ENCODE measurements at places on chromosomes 5 and 9.
A peak's percentile ranks its signal among the peaks of the same experiment; 100 is the strongest.

GRCh38 chr5:138874771-138875551, at the start of gene LRRTM2:
LRRTM2 (minus strand) TSS chr5:138875335; CDS start chr5:138874911, 424 bp downstream.
- DNase-seq: no peak

DNA sequence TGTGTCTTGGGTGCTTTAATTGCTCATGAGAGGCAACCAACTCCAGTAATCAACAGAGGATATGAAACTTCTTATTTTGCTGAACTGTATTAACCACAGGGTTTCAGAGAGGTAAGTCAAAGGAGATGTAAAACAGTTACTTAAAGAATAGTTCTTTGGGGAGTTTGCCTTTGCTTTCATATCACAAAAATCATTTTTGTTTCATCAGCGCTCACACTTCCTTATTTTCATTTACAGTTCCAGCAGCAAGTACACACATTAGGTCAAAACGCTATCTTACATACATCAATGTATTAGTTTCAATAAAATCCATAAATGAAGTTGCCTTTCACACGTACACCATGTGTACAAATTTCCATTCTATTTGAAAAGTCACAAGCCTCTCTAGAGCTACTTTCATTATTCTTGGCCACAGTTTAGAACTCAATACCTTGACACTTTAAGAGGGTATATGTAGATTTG, 50.1 kb downstream of the ST8SIA4 start:
- DNase-seq: no peak

- no peak for DNase-seq
Measured at GRCh38 chr5:2872676-2873075, 121.2 kb upstream of the IRX2 start.

DNA sequence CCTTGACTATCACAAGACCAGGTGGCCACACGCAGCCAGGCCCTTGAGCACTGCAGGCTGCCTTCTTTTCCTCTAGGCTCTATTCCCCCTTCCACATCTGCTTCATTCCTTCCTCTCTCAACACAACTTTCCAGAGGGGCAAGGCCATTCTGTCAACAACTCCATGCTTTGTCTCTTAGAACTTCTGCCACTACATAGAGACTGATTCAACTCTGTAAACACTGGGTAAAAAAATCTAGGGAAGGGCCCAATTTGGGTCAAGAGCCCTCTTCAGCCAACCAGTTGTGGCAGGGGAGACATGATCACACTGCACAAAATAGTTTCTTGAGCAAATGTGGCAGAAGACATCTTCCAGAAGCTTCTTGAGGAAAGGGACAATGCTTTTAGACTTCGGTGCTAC, 55.6 kb downstream of the ATPSCKMT start:
- DNase-seq: no peak

DNA sequence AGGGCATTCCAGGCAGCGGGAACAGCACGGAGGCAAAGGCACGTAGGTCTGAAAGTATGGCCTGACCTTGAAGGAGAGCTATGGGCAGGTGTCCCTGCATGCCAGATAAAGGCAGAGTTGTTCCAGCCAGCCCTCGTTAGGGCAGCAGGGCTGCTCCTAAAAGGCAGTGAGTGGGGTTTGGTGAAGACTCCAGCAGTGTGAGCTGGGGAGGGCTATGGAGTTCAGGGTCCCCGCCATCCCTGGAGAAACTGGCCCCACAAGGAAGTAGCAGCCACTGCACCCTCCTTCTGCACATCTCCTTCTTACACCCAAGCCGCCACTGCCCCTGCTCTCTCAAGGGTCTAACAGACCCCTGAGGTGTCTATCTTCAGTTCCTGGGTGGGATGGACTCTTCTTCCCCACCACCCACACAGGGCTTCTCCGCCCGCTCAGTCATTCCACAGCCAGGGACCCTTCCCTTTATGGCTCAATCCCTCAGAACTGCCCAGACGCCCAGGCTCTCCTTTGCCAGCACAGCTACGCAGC, 1.4 kb downstream of the AKNA start:
- DNase-seq: no peak

DNA sequence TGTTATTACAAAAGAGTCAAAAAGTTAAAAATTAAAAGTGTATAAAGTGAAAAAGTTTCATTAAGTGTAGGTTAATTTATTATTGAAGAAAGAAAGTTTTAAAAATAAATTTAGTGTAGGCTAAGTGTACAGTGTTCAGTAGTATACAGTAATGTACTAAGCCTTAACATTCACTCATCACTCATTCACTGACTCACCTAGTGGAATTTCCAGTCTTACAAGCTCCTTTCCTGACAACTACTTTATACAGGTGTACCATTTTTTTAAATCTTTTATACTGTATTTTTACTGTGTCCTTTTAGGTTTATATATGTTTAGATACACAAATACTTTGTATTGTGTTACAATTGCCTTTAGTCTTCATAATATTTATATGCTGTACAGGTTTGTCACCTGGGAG, 530.2 kb upstream of the FAM174A start:
- no peak for DNase-seq

- DNase-seq: no peak
Measured at GRCh38 chr5:177967221-177967887, 28.7 kb downstream of the PROP1 start.

DNA sequence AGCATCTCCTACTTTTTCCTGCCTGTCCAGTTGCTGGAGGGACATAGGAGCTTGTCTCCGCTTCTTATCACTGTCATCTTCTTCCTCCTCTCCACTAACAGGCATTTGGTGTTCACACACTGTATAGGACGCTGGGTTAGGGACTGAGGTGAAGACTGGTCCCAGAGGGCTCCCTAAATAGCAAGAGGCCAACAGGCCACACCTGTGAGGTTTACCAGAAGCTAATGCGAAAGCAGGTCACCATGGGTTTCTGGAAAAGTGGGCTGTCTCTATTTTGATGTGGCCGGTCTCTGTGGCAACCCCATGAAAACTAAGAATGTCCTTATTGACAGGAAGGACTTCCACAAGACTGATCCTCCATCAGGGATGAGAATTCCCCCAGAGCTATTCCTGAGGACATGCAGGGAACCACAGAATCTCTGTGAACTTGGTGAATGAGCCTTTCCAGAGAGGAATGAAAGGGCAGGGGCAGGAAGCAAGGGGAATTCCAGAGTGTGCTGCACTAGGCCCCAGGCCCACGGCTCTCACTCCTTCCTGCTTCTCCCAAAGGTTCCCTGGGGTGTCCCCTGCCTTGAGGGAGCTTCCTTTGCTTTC, 61.7 kb downstream of the DAP start:
- DNase-seq: no peak

GRCh38 chr5:134825212-134825611, 20.6 kb upstream of the C5orf24 start:
- no peak for DNase-seq

- no peak for DNase-seq
Measured at GRCh38 chr5:113487416-113487780, 855 bp downstream of the MCC start.

DNA sequence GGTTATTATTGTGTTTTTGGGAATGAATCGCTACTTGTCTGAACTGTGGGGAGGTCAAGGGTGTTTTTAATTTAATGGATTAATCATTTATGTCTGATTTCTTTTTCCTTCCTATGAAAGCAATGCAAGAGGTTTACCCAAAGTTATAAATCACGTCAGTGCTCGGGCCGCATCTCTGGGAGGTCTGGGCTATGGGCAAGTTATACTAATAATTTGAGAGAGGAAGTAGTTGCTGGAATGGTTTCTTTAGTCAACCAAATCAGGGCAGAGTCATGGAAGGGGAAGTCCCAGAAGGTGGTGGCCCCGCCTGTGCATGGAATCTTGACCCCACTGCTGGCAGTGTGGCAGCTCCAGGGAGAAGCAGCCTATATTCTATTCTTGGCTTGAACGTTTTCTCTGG, 180.2 kb downstream of the HSPA4 start:
- no peak for DNase-seq

- no peak for DNase-seq
Measured at GRCh38 chr9:101372327-101373118, 12.3 kb downstream of the BAAT start.

DNA sequence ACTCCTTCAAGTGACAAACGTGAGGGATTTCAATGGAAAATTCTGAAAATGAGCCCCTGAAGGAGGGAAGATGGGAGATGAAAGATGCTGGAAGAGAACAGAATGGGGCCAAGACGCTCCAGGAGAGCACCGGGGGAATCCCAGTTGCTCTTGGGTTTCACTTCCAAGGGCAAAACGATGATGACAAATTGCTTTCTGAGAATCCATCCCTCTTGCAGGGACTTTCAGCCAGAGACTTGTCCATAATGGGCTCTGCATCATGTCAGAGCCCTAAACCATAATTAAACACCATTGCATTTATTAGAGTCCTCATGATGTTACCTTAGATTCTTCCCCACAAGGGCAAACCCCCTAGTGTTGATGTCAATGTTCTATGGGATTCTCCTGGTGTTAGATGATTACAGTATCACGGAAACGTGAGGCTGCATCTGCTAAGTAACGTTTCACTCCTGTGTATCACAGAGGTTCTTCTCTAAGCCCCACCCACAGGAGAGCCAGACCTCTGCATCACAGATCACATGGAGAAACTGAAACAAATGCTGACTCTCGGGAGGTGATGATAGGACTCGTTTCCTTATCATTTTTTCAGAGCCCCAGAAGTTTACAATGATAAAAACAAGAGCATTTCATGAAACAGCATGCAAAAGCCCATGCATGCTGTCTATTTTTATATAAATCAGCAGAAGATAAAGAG, 114.4 kb downstream of the TENT4A start:
- peak; percentile 57 for DNase-seq

GRCh38 chr5:18466731-18467130, 832.5 kb downstream of the TAF11L14 start:
- no peak for DNase-seq

DNA sequence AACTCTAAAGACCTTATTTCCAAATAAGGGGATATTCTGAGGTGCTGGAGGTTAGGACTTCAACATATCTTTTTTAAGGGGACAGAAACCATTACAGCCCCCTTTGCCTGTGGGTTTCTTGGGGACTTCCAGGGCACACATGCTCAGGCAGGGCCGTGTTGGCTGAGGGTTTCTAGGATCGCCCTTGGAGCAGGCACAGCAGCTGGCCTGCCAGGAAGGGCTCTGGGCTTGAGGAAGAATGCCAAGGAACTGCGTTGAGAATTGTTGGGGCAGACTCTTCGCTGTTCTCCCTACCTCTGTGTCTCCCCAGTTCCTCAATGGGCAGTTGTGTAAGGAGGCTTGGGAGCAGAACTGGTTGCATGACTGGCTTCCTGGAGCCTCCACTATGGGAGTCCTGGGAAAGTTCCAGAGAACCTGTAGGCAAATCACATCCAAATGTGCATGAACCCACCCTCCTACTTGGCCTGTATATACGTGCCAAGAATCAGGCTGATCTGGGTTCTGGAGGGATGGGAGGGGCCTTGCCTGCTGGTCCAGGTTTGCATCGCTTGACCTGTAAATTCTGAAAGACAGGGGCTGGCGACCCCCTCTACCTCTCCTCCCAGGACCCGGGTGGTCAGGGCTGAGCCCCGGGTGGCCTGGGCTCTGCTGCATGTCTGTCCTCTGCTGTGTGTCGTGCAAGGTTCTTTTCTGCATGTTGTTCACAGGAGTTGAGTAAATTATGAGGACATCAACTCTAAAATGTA, 65.5 kb downstream of the HSPA4 start:
- no peak for DNase-seq

DNA sequence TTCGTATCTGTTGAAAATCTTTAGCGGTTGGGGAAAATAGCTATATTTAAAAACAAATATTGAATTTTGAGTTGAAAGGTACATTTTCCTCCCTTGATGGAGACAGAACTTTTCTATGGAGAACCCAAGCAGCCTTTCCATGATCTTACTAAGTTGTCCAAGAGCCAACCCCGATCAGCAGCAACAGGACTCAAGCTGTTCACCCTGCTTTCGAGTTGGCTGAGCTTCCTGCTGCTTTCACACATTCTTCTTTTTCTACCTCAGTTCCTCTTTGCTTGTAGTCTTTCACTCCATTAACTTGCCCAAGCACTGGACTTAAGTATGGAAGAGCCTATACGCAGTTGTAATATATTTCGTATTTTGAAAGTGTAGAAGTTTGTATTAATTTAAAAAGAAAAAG, 59.4 kb downstream of the IL6ST start:
- no peak for DNase-seq

- DNase-seq: no peak
Measured at GRCh38 chr9:21154018-21154608, 12.3 kb downstream of the IFNA21 start.

- DNase-seq: no peak
Measured at GRCh38 chr5:135223404-135223803, 175.6 kb downstream of the MACROH2A1 start.

GRCh38 chr5:151255621-151256286, 2.8 kb downstream of the GM2A start:
- DNase-seq: no peak

DNA sequence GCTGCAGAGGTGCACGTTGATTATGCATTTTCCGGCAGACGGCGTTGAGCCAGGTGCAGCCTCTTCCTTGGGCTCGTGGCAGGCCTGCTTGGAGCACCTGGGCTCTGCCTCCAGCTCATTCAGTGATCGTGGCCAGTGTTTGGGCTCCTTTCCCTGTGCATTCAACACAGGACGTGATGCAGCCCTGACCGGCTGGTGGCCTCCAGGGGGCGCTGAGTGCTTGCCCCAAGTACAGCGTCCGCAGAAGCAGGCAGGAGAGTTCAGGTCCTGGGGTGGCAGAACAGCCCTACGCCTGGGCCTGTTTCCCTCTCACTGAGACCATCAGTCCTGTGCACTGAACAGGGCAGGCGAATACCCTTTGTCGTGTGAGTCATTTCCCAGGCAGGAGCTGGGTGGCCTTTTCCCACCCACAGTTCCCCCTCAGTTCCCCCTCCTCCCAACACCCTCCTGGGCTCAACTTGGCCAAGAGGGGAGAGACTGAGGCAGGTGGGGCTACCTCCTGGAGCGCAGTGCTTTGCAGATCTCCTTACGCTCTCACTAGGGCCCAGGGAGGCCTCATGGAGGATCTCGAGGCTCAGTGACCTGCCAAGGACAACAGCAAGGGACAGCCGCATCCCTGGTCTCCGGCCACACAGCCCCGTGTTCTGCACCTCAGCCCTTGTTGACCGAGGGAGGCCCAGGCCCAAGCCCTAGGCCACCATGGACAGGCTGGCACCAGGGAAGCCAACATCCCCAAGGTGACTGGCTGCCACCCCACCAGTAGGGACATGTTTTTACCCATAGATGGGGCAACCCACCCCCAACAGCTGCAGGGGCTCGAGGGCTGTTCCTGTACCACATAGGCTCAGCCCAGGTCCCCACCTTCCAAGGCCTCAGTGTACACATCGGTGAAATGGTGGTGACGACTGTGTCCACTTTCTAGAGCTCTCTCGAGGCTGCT, 52.9 kb downstream of the LRSAM1 start:
- DNase-seq: peak; percentile 81

- DNase-seq: no peak
Measured at GRCh38 chr5:23257656-23258055, 249.8 kb upstream of the PRDM9 start.

GRCh38 chr5:101142102-101142501, 239.0 kb upstream of the ST8SIA4 start:
- DNase-seq: no peak

- no peak for DNase-seq
Measured at GRCh38 chr9:87518702-87519335, 21.2 kb downstream of the DAPK1 start.

GRCh38 chr5:66744040-66744439, 147.8 kb downstream of the MAST4 start:
- no peak for DNase-seq

- DNase-seq: no peak
Measured at GRCh38 chr9:98173181-98173580, 19.3 kb downstream of the CORO2A start.

DNA sequence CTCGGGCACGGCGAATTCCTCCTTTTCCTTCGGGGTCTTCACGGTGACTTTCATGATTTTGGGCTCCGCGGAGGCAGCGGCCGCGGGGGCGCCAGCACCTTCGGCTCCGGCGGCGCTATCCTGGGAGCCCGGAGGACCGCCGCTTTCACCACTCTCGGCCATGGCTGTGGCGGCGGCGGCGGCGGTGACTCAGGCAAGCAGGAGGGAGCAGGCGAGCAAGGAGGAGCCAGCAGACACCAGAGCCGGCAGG, 315 bp downstream of the UBQLN1 start:
- peak; percentile 80 for DNase-seq
